ENCODE measurements at places on chromosomes 1 and 21.

- DNase-seq: no peak
Measured at GRCh38 chr21:32134441-32135130, 144.3 kb downstream of the MIS18A start.

DNA sequence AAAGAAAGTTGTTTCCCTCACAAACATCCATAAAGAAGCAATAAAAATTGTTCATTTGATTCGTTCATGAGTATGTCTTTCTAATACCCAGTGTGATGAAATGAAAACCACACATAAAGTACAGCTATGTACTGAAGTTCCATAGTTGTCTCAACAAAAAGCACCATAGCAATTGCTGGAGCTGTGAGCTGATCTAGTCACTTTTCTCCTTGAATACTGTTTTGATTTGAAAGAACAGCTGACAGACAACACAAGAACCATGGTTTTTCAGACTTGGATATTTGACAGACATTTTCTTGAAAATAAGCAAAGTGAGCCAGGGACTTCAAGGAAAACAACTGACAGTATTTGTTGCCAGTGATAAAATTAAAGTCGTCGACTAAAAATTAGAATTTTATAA is 237.1 kb upstream of the PLD5 start:
- no peak for DNase-seq

- no peak for DNase-seq
Measured at GRCh38 chr1:81115422-81115821, 685.3 kb upstream of the ADGRL2 start.

- DNase-seq: no peak
Measured at GRCh38 chr1:1082239-1082775, 8.2 kb upstream of the RNF223 start.

- no peak for DNase-seq
Measured at GRCh38 chr1:220219865-220220698, 52.2 kb downstream of the RAB3GAP2 start.

- no peak for DNase-seq
Measured at GRCh38 chr1:20574686-20575540, 14.0 kb upstream of the CDA start.

DNA sequence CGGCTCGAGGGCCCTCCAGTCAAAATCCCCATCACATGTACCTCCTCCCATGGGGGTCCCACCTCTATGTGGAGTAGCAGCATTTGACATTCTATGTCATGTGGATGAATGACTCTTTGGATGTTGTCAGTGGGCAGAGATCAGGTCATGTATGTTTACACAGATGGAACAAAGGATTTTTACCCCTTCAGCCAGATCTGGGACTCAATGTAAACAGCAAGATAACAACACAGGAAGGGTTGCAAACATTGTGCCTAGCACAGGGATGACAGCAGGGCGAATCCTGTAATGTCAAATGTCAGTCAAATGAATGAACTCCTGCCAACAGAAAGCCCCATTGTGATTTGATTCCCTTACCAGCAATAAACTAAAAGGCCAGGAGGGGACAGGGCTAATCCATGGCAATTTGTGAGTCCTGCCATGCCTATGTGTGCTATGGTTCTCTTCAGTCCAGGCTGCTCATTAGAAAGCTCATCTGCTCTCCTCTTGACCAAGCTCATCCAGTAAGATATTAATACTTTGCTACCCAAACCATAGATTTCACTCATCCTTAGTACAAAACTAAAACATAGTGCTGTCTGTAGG is 60.3 kb downstream of the PGBD5 start:
- DNase-seq: peak; percentile 8

DNA sequence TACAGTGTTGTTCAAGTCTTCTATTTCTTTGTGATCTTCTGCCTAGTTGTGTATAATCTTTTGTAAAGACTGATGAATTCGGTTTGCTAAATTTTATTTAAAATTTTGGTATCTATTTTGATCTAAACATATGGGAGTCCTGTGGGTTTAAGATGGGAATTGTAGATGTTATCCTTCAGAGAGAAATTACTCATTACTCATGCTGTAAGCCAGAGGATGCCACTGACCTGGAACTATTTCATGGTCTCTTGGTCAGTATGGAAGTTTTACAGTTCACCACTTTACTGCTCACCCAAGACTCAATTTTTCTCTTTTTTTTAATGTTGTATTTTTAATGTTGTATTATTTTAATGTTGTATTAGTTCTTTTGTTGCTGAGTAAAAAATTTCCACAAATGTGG is 138.6 kb upstream of the B3GALT2 start:
- no peak for DNase-seq

DNA sequence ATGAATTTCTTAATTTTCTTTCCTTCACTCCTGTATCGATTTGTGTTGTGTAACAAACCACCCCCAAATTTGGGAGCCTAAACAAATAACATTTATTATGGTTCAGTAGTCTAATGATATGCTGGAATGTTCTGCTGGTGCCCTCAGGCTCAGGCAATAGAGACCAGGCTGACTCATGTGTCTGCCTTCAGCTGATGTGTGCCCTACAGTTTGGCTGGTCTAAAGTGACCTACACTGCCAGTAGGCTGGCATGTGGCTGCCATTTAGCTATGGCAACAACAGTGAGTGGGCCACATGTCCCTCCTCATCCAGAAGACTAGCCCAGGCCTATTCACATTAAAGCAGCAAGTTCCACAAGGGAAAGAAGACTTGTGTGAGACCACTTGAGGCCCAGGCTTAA is 115.8 kb downstream of the PTPRC start:
- no peak for DNase-seq

DNA sequence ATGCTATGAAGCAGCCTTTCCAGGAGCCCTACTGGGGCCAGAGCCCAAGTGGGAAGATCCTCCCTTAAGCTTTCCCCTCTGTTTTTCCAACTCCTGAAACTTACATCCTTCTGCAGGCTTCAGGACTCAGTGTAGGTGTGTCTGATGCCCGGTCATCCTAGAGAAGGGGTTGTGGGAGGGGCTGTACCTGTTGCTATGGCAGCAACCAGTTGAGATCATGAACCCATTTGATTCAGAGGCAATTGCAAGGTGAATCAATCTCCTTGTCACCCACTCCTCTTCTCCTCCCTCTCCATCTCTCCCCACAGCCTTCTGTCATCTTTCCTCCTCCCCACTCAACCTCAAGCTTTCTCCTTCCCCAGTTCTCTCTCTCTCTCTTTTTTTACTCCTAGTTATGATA is 151.8 kb downstream of the CACNA1E start:
- no peak for DNase-seq

Data from C1 segment of cervical spinal cord (tissue), 14 donors.